ENCODE measurements at places on chromosomes 2 and 18.

GRCh38 chr2:118221536-118222272, 133.4 kb downstream of the INSIG2 start:
- peak; percentile 51 for DNase-seq

DNA sequence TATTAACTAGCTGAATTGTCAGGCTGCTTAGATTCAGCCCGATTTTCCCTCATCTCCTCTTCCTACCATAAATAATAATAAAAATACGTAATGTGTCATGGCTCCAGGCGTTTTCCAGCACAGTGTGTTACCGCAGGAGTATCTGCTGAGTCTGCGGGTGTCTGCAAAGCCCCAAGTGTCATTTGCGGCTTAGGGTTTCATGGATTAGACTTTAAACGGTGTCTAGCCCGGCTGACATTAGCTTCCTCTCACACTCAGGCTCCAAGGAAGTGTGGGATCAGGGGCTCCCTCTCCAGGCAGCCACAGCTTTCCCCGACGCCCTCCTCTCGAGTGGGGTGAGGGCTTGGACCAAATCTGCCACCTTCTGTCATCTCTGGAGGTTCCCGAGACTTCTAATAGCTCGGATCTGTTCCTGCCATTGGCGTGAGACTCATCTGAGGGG, 14.1 kb upstream of the HOXD1 start:
- no peak for DNase-seq

- no peak for DNase-seq
Observed at GRCh38 chr18:54052259-54052658, 172.2 kb downstream of the MBD2 start.

DNA sequence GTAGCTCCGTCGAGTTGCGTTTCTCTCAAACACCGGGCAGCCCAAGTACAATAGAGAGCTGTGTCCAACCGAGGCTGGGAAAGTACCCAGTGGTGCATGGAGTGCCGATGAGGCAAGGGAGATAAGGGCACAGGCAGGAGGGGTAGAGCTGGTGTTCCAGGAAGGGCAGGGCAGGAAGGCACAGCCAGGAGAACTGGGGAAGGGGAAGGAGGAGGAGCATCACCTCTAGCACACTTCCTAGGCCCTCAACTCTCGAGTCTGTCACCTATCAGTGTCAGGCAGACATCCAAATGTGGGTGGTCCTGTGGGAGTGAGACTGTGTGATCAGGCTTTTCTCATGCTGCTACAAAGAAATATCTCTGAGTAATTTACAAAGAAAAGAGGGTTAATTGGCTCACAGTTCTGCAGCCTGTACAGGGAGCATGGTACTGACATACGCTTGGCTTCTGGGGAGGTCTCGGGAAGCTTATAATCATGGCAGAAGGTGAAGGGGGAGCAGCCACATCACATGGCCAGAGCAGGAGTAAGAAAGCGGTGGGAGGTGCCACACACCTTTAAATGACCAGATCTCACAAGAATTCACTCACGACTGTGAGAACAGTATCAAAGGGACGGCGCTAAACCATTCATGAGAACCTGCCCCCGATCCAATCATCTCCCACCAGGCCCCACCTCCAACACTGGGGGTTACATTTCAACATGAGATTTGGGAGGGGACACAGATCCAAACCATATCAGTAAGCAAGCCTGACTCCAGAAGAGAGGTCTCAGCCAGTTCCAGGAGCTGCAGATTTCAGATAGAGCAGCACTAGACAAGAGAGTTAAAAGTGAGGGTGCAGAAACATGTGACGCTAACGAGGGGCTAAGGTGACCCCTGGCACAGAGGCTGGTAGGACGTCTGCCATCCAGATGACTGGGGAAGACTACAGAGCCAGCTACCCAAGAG, 75.7 kb downstream of the MBOAT2 start:
- no peak for DNase-seq

GRCh38 chr2:12728221-12728777, 11.6 kb downstream of the TRIB2 start:
- no peak for DNase-seq

DNA sequence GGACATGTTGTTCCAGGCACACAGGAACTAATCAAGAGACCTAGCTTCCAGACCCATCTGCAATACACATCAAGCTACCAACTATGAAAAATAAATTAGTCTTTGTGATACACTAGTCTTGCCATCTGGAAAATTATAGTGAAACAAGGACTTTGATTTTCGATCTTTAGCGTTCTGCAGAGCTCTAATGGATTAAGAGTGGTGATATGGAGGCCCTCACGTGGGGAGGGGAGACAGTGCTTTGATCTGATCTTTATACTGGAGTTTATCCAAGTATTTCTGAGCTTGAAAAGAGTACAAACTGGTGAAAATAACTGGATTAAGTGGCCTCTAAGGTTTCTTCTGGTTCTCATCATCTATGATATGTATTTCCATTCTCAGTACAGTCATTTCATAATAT, 273.4 kb upstream of the CDH7 start:
- no peak for DNase-seq

GRCh38 chr2:217980591-217980990, 22.2 kb downstream of the TNS1 start:
- DNase-seq = no peak

DNA sequence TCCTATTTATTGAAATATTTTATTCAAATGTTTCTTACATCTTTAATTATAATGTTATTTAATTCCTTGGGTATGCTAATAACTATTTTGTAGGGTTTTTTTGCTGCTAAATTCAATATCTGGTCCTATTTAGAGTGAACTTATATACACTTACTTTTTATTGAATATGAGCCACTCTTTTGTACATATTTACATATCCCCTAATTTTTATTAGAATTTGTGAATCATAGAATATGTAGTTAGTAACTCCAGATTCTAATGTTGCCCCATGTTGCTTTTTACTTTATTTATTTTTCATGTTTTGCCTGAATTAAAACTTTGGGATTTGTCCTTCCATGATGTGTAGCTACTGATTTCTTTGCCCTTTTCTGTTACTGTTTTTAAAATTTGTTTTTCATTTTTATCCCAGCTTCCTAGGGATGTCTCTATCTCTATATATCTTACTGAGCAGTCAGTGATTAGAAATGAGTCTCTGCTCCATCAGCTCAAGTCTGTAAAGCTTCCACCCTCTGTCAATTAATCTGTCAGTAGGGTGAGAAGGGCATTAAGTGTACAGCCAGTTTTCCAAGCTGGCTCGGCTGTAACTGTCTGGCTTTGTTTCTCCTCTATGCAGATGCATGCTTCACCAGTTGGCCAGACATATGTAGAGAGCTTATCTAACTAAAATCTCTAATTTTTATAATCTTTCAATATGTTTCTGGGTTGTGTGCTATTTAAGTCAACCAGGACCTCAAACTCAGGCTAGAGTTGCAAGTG, 256.9 kb downstream of the CDH19 start:
- DNase-seq = no peak

GRCh38 chr18:9231852-9232486, 95.4 kb downstream of the ANKRD12 start:
- DNase-seq = no peak

DNA sequence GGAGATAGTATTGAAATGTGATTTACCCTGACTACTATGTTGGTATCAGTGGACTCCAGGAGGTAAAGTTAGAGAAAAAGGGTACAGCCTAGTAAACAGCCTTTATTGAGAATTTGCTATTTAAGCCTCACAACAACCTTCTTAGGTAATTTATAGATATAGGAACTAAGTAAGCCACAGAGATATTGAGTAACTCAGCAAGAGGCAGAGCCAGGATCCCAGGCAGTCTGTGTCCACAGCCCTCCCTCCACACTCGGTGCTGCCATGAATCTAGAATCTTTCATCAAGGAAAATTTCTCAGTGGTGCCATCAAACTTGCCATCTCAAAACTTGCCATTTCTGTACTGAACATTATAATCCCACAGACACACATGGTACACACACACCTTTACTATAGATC, 170.9 kb downstream of the CAPN13 start:
- no peak for DNase-seq

DNA sequence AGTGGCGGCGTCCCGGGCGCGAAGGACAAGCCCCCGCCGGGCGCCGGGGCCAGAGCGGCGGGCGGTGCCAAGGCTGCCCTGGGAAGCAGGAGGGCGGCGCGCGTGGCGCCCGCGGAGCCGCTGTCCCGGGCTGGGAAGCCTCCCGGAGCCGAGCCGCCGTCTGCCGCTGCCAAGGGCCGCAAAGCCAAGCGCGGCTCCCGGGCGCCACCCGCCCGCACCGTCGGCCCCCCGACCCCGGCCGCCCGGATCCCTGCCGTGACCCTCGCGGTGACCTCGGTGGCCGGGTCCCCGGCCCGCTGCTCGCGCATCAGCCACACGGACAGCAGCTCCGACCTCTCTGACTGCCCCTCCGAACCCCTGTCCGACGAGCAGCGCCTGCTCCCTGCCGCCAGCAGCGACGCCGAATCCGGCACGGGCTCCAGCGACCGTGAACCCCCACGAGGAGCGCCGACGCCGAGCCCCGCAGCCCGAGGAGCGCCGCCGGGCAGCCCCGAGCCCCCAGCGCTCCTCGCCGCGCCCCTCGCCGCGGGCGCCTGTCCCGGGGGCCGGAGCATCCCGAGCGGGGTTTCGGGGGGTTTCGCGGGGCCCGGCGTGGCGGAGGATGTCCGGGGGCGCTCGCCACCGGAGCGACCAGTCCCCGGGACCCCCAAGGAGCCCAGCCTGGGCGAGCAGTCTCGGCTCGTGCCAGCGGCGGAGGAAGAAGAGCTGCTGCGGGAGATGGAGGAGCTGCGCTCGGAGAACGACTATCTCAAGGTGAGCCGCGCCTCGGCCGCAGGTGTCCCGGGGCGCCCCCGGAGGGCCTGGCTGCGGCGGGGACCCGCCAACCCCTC, 820 bp downstream of the MTCL1 start:
- DNase-seq = peak; percentile 58

- no peak for DNase-seq
Observed at GRCh38 chr2:30807249-30807648, at the start of gene CAPN13. TSS of gene CAPN13 (minus strand) at chr2:30807446. CDS start at chr2:30787325, 20,121 bp downstream.

DNA sequence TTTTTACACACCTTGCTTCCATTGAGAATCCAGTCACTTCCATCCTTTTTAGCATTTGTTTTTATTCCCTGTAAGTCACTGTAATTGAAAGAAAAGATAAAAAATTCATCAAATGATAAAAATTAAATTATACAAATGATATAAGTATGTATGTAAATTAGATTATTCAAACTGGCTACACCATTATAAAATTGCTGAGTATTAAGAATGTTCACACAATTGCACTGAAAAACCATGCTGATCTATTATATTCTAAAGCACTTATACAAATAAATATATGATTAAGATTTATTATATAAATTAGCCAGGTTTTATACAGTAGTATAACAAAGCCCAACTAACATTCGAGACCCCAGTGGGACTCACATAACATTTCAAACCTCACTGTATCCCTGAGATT, 15.1 kb downstream of the ACADL start:
- no peak for DNase-seq

DNA sequence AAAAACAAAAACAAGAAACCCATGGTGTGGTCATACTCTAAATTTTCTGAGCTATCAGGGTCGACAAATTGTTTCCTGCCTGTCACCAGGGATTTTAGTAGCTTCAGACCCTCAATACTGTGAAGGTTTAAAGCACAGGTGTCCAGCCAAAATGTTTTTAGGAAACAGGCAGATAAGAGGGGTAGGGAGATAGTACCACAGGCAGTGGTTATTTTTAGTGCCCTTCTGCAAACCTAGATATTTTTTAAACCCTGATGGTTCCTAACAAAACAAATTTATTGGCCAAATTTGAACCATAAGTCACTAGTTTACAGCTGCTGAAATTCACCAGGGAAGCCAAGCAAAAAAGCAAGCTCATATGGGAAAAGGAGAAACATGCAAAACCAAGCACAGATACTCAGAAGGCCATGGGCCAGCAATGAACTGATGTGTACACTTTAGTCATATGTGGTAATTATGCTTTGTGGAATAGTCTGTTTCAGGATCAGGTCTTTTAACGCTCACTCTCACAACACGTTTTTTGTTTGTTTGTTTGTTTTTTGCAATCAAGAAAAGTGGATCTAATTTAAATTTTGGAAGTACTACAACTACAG, 156.8 kb upstream of the STK17B start:
- DNase-seq = no peak

- DNase-seq = peak; percentile 68
Observed at GRCh38 chr2:119704670-119705120, 25.7 kb downstream of the TMEM177 start.

GRCh38 chr2:101967826-101968513, 23.8 kb upstream of the IL1R2 start:
- DNase-seq = no peak

GRCh38 chr2:152467677-152468410, 132.9 kb downstream of the FMNL2 start:
- no peak for DNase-seq

DNA sequence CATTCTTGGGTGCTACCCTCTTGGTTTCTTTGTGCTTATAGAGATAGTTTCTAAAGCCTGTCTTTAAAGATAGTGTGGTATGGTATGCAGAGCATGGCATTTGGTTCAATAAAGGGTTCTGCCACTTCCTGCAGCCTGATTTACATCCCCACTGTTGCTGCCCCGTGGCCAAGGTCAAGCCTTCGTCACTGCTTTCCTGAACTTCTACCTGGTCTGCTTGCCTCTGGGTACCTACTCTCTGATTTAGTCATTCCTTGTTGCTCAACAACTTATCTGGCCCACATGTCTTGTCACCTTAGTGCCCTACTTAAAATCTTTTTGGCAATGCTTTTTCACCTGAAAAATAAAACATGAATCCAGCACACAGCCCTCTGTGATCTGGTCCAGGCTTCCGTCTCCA, 352.9 kb downstream of the LPIN1 start:
- DNase-seq = no peak

GRCh38 chr2:46259777-46260168, 37.4 kb upstream of the EPAS1 start:
- DNase-seq = no peak

- no peak for DNase-seq
Observed at GRCh38 chr18:77032181-77032701, 100.3 kb downstream of the MBP start.

Data from stimulated activated effector memory CD8-positive, alpha-beta T cell treated with anti-CD3 and anti-CD28 coated beads, Interleukin-12 subunit alpha, Interleukin-12 subunit beta, amount 100 ng/mL, for 72 hours (primary cell).